Trophoblast cell (in vitro differentiated cells and primary cell): ENCODE measurements at places on chromosomes 2 and 18.

DNA sequence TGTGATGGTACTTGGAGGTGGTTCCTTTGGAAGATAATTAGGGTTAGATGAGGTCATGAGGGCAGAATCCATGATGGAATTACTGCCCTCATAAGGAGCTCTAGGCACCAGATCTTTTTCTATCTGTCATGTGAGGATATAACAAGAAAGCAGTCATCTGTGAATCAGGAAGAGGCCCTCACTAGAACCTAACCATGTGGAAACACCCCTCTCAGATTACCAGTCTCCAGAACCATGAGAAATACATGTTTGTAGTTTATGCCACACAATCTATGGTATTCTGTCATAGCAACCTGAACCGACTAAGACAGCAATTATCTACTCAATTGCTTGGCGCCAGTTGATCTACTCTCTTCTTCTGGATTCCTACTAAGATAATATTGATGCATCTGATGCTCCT lies 2.4 kb upstream of the SERPINB10 start:
- DNase-seq, result peak; percentile 4

GRCh38 chr2:121049131-121049530 lies 235.9 kb downstream of the TFCP2L1 start:
- no peak for DNase-seq

GRCh38 chr2:142142595-142142994 lies 11.8 kb upstream of the LRP1B start:
- peak; percentile 24 for DNase-seq

GRCh38 chr2:119590873-119591272 lies 46.6 kb downstream of the CFAP221 start:
- no peak for DNase-seq

GRCh38 chr2:221969087-221969829 lies 329.5 kb downstream of the PAX3 start:
- peak; percentile 68 for DNase-seq

DNA sequence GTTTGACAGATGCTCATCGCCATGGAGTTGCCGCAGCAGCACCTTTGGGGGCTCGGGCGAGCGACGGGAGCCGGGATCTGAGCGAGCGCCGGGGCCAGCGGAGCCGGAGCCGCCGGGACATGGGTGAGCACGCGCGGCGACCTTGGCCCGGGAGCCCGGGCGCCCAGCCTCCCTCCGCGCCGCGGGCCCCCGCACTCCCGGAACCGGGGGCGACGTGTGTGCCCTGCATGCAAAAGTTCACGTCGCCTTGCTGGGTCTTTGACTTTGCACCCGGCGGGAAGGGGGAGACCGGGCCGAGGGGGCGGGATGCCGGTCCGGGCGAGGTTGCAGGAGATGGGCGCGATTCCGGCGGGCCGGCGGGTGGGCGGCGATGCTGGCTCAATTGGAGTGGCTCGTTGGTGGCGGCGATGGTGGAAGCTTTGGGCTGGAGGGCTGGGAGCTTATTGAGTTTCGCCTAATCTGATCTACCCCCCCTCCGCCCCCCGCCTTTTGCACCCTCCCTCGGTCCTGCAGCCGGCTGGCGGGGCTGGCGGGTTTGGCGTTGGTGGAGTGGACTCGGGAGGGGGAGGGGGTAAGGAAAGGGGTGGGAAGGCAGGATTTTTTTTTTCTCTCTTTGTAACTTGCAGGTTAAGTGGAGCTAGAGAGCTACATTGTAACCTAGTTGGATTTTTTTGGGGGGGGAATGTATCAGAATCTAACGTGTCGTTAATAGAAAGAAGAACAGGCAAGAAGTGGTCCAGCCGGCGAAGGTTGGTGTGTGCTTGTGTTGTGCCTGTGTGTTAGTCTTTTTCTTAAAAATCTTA lies at the start of gene SETBP1:
TSS of gene SETBP1 (plus strand) at position 616 of the 803 bp plus-strand sequence. CDS start 20,459 bp downstream, outside the sequence.
- DNase-seq, result peak; percentile 9

GRCh38 chr18:35042389-35043071 lies 1.3 kb downstream of the MAPRE2 start:
- DNase-seq, result no peak

DNA sequence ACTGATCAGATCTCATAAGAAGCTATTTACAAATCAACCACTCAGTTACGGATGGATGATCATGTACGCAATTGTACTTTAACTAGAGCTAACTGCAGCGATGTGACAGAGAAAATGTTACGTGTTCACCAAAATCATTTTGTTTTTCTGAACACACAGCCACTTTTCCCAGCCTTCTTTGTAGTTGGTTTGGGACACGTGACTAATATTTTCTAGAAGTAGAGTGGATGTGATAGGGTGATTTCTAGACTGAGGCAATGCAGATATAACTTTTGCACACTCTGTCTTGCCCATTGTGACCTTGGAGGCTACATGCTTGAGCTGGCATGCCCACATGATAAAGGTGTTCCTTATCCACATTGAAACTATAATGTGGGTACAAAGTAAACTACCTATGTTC lies 9.9 kb upstream of the SLC9A4 start:
- DNase-seq, result no peak

GRCh38 chr18:59419386-59419785 lies 60.3 kb upstream of the LMAN1 start:
- peak; percentile 51 for DNase-seq

DNA sequence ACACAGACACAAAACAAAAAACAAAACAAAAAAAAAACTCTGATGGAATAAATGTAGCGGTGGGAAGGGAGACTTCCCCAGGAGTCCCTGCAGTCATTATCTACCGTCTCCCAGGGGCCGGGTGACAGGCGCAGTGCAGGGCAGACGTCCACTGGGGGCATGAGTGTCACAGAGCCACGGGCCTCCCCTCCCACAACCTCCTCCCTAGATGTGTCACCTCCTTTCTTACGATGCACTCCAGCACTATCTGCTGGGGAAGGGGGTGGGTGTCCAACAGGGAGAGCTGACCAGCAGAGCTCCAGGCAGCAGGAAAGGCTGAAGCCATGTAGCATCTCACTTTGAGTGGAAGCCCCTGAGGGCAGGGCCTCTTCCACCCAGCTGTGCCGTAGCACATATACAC lies 84.5 kb downstream of the LONRF2 start:
- DNase-seq, result peak; percentile 30

DNA sequence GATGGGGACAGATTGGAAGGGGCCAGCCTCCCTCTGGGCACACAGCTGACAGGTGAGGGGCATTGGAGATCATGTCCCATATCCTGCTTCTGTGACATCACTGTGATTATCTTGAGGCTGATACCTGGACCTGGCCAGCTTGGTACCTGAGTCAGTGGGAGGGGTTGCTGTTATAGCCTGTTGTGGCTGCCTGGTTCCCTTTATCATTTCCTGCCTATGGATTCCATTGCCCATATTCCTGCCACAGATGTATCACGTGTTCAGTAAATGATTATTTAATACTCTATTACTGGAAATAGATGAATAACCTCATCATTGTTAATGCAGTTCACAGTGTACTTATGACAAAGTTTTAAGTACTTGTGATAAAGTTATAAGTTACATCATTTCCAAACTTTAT lies 7.8 kb upstream of the SCYGR1 start:
- no peak for DNase-seq

DNA sequence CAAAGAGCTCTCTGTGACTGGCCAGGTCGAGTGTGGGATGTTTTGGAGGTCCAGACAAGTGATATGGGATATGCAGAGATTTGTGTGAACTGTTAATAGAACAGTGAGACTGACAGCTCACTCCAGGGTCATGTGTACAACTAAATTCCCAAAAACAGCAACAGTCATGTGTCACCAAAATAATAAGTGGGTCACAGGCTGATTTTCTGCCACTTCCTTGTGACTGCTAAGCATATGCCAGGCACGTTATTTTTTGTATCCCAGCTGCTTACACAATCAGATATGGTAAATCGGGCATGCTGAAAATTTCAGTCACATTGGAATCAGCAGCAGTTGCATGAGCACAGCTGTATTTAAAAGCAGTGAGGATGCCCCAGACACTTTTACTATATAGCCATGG lies 198.7 kb downstream of the PTGR3 start:
- DNase-seq, result peak; percentile 6

GRCh38 chr2:150100336-150100735 lies 387.1 kb downstream of the RND3 start:
- no peak for DNase-seq

DNA sequence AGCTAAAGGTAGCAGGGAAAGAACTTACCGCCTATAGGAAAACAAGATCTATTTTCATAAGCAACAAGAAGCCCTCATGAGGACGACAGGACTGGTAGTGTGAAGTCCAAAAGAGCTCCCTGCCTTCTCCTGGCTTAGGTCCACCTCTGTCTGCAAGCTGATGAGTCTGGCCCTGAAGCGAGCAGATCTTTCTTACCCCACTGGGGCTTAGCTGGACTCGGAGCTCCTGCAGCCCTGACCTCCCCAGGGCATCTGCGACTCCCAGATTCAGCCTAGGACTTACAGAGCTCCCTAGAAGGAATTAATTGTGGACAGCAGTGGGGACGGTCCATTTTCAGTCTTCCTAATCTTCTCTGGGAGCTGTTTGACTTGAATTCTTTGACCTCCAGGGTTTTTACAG lies 53.7 kb downstream of the MCFD2 start:
- DNase-seq, result no peak

DNA sequence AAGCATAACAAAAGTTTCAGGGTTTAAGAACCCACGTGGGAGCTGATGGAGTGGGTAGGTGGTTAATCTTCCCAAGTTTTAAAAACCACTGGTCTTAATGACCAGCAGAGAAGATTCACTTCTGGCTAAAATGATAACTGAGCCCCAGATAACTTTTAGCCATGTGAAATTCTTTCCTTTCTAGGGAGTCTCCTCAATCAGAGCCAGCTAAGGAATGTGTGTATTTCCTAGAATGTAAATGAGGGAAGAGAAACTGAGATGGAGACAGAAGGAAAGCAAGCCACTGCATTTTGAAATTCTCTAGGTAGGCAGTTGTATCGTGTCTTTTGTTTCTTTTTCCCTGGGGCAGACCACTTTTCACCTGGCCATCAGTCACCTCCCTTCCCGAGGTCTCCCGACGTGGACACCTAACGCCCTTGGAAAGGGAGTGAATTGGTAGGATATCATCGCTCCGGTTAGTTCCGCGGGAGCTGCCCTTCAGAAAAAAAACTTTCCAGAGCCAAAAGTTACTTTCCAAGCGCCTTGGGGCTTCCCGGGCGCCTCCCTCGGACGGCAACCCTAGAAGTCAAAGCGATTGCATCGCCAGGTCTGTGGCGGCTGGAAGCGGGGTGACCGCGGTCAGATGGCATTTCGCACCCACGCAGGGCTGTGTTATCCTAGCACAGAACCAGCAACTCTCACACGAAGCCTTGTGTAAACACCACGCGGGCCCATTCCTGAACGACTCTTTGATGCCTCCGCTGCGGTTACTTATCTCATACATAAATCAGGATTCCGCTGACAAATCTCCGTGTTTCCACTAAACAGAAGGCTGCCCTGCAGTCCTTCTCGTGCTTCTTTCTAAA lies 1.3 kb downstream of the COLEC12 start:
- DNase-seq, result peak; percentile 95

- peak; percentile 40 for DNase-seq
Observed at GRCh38 chr2:231348704-231349373, 46.7 kb upstream of the B3GNT7 start.

- DNase-seq, result no peak
Observed at GRCh38 chr2:26540961-26541360, 63.0 kb upstream of the OTOF start.

- no peak for DNase-seq
Observed at GRCh38 chr2:16382451-16382850, 283.2 kb downstream of the CYRIA start.

- no peak for DNase-seq
Observed at GRCh38 chr2:226466589-226466988, 333.0 kb downstream of the IRS1 start.

DNA sequence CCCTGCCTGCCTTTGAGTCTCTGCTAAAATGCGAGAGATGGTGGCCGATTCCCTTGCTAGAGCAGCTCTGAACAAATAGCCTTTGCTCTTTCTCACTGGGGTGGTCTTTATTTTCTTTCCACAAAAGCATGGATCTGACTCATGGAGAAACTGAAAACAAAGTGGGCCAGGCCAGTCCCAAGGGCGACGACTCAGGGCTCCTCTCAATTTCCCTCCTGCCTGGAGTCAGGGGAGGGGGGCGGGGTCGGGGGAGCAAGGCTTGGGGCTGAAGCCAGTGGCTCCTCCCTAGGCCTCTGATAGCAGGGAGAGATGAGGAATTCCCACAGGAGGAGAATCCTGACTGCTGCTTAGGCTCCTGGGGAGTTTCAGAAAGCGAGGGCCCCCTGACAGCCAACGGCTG lies 17.1 kb upstream of the IL1R2 start:
- DNase-seq, result no peak

DNA sequence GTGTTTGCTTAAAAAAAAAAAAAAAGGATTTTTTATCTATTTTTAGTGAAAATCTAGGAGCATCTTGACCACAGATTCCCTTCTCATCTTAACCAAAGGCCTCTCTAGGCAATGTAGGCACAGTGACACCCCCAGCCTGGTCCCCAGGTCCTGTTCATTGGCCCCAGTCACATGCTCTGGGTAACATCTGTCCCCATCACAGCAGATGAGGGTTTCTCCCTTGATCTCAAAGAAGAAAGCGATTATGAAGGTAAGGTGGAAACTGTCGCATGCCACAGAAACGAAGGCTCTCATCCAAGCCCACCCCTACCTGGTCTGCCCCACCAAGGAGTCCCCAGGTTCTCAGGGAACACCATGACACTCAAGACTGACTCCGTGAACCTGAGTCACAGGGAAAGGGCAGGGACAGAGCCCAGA lies 4.7 kb downstream of the HS6ST1 start:
- DNase-seq, result no peak

- no peak for DNase-seq
Observed at GRCh38 chr18:29160170-29160569, 983.2 kb upstream of the CDH2 start.

DNA sequence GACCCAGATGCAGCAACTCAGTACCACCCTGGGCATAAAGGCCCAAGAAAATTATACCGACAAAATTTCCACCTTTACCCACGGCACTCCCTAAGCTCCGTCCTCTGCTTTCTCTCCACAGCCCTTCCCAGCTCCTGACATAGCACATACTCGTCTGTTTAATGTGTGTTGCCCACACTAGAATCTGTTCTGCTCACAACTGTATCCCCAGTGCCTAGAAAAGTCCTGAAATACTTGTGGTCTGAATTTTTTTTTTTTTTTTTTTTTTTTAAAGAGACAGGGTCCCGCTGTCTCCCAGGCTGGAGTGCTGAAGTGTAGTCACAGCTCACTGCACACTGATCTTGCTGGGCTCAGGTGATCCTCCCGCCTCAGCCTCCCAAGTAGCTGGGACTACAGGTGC lies 62.3 kb downstream of the ADCY3 start:
- DNase-seq, result no peak

DNA sequence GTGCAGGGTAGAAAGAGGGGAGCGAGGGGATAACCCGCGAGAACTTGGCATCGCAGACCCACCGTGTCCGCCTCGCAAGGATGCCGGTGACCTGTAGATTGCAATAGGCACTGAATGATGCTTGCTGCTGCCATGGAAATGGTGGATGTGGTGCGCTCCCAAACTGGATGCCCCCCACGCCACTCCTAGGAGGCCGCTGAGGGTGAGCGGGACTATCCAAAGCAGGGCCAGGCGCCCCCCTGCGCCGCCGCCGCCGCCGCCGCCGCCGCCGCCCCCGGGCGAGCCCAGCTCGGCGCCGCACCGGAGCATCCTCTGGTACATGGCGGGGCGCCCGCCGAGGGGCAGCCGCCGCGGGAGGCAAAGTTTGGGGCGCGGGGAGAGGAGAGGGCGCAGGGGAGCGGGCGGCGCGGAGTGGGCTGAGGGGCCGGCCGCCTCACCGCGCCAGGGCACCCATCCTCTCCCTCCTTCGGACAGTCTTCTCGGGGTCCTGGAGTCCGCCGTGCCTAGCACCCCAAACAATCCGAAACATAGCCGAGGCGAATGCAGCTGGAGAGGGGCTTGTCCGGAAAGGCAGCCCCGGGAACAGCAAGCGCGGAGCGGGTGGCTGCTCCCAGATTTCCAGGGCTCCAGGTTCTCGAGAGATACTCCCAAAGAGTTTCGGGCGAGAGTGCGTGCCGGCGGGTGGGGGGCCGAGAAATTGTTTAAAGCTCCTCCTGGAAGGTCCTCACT lies 685.1 kb downstream of the NRXN1 start:
- no peak for DNase-seq
